Fibroblast of skin of right quadriceps (primary cell): ENCODE measurements at places on chromosomes 7 and 10.

DNA sequence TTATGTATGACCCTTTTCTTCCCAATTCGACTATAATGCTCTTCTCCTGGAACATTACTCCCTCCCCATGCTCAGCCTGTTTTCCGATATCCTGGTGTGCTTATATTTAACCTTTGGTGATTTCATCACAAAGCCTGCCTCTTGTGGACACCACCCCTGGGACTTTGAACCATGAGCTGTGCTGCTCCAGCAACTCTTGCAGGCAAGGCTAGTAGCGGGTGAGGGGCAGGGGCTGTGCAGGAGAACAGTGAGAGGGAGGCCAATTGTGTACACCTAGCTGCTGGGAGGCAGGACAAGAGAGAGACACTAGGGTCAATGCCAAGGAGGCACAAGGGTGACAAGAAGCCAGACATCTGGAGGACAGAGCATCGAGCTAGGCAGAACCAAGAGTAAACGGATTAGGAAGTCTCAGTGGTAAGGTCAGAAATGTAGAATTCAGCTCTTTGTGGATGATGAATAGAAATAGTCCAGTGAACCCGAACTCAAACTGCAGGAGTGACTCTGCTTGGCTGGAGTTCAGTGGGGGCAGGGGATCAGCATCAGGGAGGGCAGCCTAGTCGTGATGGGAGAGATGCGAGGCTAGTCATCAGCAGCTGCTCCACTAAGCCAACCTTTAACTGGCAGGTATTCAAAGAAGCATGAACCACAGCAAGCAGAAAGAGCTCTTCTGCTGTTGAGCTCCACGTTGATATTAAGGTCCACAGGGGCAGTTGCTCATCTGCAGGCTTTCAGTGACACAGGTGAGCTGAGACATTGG lies 31.0 kb upstream of the MKI67 start:
- DNase-seq, result no peak

- DNase-seq, result no peak
Measured at GRCh38 chr10:126893206-126893605, 12.0 kb upstream of the DOCK1 start.

DNA sequence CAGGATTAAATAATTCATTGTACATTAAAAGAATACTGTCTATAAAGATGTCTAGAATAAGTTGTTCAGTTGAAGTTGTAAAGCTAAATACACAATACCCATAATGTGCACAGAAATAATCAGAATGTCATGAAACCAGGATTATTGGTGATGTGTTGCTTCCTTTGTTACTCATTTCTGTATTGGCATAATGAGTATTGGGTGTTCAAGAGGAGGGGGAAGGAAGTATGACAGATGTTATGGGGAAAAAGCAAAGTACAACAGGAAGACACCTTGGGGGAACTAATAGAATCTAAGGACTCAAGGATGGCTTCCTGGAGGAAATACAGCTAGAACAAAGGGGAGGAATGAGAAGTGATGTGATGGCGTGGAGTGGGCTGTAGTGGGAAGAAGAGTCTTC lies 15.0 kb downstream of the ANKRD1 start:
- DNase-seq, result no peak

GRCh38 chr10:71218046-71218650 lies 5.8 kb downstream of the UNC5B start:
- DNase-seq, result peak; percentile 63

- no peak for DNase-seq
Measured at GRCh38 chr7:49522111-49522510, 251.3 kb upstream of the VWC2 start.

- no peak for DNase-seq
Measured at GRCh38 chr7:157865351-157866165, 528.8 kb downstream of the DNAJB6 start.

DNA sequence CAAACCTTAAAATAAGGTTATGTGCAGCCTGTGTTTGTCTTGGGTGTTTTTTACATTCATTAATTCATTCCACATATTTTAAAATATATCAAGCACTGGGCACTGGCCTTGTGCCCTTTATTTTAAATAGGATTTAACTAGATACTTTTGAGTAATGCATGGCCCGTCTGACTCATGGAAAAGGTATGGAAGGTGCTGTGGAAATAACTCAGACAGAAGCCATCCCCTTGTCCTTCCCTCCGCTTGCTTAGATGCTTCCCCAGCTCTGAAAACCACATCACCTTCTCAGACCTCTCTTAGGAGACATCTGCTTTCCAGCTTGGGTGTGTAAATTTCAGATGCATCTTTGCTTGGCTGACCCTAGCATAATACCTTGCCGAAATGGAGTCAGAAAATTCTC lies 30.5 kb downstream of the SLC18A2 start:
- DNase-seq, result peak; percentile 26

DNA sequence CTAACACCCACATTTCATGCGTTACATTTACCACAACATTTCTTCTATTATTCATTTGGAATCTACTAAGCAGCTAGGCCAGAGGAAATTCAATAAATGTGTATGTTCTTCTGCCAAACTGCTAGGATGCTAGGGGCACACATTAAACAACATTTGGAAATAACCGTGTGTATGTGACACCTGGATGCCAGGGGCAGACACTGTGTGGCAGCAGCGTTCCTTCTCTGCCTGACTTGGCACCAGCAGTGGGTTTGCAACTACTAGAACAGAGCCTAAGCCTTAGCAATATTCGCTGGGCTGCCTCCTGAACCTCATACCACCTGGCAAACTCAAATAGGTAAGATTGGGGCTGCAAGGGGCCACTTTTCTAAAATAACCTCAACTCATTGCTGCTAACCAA lies 182.1 kb downstream of the CHCHD3 start:
- no peak for DNase-seq

DNA sequence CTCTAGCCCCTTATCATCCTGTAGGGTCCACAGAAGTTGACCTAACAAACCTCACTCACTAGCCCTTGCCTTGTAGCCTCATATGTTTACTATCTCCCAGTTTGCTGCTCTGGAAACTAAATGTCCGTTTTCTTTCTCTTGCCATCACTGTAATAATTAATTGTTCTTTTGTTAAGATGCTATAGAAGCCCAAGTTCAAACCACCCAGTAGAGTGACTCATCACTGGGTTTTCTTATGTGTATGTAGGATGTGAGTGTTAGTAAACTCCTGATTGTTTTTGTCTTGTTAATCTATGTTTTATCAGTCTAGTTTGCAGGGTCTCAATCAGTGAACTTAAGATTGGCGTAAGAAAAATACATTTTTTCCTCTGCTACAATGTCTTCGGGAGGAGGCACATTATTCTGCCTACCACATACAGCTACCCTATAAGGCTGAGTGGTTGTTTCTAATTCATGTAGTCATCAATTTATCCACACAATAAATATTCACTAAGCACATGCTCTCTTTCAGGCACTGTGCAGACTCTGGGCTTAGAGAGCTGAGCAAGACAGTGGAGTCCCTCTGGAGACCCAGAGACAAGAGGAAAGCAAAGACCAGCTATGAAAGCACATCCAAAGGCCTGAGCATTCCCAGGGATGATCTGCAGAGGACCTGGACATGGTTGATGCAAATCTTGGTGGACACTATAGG lies 474.1 kb upstream of the AKR1E2 start:
- peak; percentile 83 for DNase-seq

- DNase-seq, result no peak
Measured at GRCh38 chr10:35007858-35008301, 82.3 kb downstream of the CUL2 start.

GRCh38 chr7:77569514-77570232 lies 32.6 kb downstream of the PTPN12 start:
- DNase-seq, result peak; percentile 44

- DNase-seq, result no peak
Measured at GRCh38 chr10:63920926-63921325, 399.7 kb downstream of the REEP3 start.

DNA sequence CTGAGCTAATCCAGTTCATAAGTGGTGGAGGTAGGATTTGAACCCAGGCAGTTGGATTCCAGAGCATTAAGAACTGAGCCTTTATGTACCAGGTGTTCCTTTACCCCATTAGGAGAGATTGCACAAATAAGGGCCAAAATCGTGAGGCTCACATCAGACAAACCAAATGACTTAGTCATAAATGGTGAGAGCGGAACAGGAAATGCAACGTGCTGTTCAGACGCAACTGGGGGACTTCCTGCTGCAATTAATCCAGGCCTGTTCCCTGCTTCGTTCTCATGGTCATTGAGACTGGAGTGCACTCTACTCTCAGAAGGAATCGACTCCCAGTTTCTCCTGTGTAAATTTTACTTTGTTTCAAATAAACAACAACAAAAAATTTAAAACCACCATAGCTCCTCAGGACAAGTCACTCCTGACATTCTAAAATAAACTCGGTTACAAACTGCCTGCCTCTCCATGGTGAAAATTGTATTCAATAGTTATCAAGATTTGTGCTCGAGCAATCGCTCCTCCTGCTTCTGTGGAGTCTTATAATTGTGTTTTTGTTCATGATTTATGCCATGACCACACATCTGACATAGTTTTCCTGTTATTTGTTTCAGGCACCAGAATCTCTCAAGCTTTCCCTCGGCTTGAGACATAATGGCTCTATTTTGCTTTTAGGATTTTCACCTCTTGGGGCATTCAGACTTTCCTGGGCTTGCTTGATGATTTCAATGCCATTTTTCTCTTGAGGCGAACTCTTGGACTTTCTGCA lies 115.3 kb upstream of the BMPER start:
- peak; percentile 43 for DNase-seq

DNA sequence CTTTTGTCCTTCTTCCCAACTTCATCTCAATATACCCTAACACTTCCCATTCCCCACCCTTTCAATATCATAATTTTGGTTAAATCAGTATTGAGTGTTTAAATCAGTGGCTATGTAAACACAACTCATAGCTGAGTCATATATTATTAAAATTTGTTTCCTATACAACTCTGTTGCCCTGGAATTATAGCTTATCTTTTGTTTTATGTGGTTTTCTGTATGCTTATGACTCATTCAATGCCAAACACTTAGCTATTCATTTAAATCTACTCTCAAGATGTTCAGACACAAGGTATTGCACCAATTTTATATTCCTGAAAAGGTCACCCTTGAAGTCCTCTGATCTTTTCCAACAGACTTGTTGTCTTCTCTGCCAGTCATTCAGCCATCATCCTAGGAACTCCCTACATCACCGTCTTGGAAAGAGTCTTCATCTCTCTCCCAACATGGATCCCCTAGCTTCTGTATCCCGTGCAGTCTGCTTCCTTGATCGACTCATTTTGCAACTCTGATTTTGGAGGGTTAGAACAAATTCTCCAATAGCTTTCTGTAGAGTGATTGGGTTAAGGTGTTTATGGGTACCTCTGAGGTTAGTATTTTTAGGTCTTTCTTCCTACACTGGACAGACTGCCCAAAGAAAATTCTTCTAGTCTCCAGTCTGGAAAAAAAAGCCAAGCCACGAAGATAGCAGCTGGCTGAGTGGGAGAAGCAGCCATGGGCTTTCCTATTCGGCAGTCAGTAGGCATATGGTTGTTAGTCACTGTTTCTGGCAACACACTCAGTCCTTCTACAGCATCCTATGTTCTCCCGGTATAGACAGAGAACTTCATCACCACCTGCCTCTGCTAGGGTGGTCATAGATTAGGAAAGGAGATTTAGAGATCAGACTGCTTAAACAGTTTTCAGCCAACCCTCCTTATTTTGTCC lies 102.1 kb downstream of the CRPPA start:
- DNase-seq, result peak; percentile 17

DNA sequence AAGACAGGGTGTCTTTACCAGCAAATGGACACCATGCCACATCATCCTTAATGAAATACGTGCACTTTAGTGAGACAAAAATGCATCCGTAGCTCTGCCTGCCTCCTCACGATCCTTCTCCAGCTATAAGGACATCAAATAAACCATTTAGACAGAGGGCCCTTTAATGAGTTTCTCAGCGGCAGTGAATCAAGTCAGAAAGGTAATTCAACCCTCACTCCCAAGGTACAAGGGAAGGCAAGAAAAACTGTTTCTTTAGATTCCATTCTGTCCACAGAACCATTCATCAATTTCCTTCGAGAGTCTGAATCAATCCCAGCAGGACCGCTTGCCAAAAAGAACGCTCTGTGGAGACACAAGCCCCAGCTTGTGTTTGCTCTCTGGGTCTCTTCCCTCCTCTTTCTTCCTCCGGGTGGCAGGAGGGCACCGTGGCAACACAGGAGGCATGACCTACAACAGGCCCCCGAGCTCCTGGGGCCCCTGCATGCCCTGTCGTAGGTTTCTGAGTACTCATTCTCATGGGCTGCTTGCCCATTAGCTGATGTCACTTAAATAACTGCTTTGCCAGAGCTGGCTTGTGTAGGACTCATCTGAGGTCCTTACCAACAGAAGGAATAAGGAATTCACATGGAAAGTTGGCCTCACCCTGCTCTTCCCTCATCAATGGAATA lies 297.8 kb upstream of the PRKCQ start:
- peak; percentile 4 for DNase-seq

DNA sequence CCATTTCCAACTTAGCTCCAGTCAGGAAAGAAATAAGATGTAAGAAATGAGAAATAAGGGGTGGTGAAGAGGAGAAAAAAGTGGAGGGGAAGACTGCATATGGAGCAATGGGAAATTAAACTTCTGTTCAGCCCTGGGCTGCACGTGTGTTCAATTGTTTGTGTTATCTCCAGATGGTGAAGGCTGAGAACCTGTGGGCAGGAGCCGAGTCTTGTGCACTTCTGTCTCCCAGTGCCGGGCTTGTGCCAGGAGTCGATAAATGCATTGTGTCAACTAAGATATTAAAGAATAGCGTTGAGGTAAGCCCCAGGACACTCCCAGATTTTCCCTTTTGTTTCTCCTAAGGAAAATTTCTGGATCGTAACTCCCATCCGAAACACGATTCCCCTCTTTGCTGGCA lies 98.2 kb downstream of the PRLHR start:
- DNase-seq, result no peak

DNA sequence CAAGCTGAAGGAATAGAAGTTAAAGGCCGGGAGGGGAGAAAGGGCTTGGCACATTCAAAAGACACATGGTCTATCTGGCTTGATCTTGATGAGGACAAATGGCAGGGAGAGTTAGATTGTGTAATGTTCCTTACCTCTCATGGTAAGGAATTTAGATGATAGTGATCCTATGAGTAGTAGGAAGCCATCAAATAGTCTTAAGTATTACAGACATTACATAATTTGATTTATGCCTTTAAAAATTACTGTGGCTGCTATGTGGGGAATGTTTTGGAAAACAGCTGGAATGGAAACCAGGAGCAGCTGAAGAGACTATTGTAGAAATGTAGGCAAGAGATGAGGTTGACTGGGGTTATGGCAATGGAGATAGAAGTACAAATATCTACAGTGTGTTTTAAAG lies 351.3 kb upstream of the BMPER start:
- DNase-seq, result peak; percentile 59

GRCh38 chr7:42932811-42933591 lies 825 bp downstream of the MRPL32 start:
- peak; percentile 43 for DNase-seq

DNA sequence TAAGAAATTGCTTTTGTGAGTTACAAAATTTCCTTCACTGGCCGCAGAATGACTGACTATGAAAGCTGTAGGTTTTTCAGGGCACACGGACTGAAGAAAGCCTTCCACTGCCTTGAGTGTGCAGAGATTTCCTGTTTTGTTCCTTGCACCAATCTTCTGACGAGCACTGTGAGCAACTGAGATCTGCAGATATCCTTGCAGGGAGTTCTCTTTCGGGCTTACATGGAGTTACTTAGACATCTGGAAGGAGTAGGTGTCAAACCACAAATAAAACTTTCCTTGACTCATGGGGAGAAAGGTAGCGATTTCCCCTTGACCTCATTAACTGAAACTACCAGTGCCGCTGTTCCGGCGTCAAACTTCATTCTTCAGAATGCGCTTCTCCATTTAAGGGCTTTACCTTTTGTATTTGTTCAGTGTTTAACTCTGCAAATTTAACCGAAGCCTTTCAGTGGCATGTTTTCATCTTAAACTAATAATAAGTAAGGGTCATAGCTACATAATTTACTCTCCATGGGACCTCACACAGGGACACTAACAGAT lies 1175.3 kb downstream of the GATA3 start:
- DNase-seq, result no peak

GRCh38 chr10:119651514-119652360 lies 557 bp downstream of the BAG3 start:
- DNase-seq, result no peak
